Right ventricle myocardium superior (tissue), 1 donor: ENCODE measurements at places on chromosomes 13 and 19.
A peak's percentile ranks its signal among the peaks of the same experiment; 100 is the strongest.

- no peak for DNase-seq
Observed at GRCh38 chr19:12672744-12673143, 6.1 kb downstream of the WDR83 start.

- DNase-seq: no peak
Observed at GRCh38 chr13:63449550-63449949, 2033.9 kb upstream of the PCDH20 start.

DNA sequence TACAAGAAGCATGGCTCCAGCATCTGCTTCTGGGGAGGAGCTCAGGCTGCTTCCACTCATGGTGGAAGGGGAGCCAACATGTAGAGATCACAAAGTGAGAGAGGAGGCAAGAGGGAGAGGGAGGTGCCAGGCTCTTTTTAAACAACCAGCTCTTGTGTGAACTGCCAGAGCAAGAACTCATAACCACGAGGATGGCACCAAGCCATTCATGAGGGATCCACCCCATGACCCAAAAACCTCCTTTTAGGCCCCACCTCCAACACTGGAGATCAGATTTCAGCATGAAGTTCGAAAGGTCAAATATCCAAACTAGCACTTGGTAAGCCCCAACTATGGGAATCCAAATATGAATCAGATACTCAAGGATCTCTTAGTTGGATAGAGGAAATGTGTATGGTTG, 131.2 kb downstream of the RXFP2 start:
- no peak for DNase-seq

DNA sequence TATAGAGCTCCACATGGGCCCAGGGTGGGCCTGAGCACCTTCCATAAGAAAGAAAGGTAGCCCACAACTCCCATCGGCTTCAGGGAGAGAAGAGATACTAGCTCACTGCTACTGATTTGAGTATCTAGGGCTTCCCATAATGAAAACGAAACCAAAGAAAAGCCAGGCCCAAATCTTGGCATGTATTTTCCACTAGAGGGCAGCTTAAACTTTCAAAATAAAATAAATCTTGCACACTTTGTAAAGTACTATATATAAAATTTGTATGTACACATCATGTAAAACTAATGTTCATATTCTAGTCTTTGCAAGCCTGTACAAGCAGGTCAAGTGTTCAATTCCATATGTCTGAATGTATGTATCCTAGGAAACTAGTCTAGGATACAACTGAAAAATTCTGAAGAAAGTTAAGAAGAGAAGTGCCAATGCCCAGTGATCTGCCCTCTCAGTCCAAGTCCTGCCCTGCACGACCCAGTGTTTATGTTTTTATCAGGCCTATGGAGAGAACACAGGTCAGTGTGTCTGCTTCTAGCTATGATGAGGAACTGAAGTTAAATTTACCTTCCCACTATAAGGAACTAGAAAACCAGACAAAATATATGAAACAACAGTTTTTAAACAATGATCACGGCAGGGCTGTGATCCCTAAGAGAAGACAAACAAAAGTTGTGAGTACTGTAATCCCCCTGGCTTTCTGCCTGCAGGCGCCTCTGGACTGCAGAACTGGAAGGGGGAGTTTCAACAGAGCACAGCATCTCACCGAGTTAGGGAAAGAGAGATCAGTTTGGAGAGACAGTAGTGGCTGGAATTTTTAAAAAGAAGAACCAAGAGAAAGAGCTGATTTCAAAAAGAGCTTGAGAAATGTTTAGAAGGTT, 475.7 kb downstream of the UQCRFS1 start:
- DNase-seq: no peak

GRCh38 chr13:112842931-112843391, 126.1 kb upstream of the MCF2L start:
- no peak for DNase-seq

GRCh38 chr19:56309511-56310185, 5.0 kb downstream of the ZSCAN5A start:
- DNase-seq: peak; percentile 70

GRCh38 chr13:67437244-67437643, 207.1 kb upstream of the PCDH9 start:
- no peak for DNase-seq

DNA sequence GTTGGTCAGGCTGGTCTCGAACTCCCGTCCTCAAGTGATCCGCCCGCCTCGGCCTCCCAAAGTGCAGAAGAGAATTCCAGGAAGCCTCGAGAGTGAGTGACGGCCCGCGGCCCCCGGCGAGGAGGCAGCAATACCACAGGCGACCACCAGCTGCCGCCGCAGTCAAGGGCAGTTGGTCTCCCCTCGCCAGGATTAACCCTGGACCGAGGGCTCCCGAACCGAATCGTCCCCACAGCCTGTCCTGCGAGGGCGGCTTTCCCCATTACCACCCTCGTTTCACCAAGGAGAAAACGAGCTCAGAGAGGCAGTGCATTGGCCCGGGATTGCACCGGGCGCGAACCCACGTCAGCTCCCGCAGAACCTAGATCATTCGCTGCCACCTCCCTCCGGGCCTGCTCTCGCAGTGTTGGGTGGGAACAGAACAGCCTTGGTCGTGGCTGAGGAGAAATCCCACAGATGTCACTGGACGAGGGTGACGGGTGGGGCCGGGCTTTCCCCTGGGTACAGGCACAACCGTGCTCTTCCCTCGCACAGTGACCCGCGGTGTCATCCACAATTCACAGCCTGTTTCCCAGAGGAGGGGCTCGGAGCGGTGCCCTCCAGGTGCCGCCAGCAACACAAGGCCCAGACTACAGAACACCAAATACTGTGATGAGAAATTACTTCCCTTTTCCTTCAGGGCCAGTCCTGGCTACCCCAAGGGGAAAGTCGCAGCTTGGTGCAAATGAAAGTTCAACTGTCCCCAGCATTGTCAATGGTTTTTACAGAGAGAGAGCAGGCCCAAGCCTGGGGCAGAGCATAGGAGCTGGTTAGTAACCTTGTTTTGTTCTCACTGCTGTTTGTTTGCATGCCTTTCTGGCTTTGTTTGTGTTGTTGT, 24.8 kb downstream of the C2CD4C start:
- no peak for DNase-seq

DNA sequence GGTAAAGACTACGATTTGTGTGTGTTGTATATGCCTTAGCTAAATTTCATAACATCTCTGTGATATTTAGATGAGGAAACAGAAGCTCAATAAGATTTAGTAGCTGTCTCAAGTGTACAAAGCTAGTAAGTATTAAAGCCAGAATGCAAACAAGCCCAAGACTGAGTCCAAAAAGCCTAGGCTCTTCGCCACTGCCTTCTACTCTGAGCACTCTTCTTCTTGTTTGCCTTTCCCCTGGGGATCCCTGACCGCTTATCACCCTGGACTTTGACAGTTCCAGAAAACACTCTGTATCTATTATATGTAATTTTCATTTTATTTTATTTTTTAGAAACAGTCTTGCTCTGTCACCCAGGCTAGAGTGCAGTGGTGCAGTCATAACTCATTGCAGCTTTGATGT, 5.8 kb downstream of the TM9SF2 start:
- DNase-seq: no peak

DNA sequence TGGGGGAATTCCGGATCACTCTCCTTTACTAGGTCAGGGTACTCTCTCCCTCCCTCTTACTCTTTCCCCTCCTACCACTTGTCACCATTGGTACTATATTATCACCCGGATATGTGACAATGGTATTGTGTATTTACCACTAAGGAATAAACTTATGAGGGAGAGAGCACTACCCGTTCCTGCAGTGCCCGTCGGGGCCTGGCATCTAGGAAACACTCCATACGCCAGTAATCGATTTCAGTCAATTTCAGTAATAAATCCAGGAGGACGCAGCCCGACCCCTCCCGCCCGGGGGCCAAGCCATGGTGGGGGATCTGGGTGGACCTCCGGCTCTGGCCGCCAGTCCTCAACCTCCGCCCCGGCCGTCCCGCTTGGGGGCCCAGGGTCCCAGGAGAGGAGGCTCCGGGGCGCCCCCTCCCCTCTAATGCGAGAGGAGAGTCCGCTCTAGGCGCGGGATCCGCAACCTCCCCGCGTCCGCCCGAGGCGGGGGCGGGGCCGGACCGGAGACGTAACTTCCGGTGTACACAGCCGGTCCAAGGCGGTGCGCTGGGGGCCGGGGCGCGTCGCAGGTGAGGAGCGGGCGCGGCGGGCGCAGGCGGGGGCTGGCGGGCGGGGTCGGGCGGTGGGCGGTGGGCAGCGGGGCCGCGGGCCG, at the start of gene GARRE1:
Gene GARRE1 (plus strand): TSS at position 509 of the 652 bp plus-strand sequence. CDS start 45,920 bp downstream, outside the sequence.
- peak; percentile 91 for DNase-seq

DNA sequence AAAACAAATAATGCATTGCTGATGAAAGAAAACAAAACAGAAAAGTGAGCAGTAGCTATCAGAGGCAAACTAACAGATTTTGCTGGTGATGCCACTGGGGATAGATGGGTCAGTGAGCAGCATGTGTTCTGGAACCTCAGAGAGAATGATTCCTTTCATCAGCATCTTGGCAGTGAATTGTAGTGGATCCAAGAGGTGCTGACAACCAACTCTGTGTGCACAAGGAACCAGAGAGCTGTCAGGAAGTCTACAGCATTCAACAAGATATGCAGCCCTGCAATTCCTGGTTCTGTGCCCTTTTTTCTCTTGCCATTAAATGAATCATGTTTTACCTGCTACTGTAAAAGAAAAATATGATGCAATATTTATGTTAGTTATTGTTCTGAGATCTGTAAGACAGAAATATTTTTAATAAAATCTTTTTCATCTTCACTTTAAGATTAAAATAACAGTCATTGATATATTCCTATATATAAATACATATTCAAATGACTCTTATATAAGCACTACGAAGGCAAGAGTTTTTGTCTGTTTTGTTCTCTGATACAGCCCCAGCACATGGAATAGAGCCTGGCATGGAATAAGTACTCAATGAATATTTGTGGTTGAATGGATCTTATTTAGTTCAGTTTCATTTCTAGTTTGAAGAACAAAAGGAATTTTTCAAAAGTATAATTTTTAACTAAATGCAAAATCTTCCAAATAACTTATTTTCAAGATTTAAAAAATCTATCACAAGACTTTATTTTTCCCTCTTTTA, 80.8 kb downstream of the FREM2 start:
- DNase-seq: no peak

DNA sequence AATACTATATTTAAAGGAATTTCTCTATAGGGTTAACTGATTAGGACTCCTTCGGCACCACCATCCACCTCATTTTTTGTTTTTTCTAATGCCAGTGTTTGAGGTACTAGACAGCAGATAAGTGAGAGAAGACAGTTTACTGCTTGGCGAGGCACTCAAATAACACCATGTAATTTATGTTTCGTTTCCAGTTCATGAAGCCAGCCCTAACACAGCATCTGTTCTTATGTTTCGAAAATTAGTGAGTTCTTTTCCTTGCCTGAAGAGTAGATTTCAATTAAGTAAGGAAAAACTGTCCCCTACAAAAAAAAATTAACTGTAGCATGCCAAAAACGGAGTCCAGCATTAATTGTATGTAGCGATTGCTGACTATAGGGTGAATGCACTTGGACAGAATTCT, 409.1 kb downstream of the TBC1D4 start:
- DNase-seq: no peak

GRCh38 chr19:3692141-3693024, 7.9 kb downstream of the PIP5K1C start:
- DNase-seq: no peak

GRCh38 chr13:107238262-107238981, 670.5 kb upstream of the ARGLU1 start:
- DNase-seq: no peak

DNA sequence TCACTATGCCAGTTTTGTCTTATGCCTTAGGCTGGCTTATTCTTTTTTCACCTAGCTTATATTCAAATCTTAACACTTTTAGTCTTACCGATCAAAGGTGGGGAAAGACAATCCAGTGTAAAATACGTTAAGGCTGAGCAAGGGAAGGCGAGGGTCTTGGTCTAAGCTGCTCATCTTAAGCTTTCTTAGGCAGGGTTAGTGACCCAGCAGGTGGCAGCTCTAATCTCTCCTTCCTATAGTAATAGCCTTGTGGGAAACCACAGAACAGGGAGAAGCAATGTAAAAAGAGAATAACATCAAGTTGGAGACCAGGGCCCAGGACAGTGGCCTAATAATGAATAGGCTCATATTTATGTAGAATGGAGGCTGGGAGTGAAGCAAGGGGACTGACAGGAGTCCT, 45.9 kb downstream of the COG3 start:
- no peak for DNase-seq

DNA sequence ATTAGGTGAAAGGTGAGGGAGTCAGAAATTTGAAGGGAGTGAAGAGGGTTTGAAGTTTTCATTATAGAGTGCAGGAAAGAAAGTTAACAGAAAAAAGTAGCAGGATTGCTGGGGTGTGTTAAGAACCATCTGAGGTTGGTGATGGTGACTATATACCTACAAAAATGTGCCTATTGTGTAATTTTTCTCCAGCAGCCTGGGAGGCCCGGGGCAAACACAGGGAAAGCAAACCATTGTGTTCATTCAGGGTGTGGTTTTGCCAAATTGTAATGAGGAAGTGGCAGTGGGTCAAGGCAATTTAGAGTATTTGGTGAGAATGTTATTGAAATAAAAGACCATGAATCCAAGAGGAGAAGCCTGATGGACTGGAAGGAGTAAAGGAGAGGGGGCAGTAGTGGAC, 8.2 kb upstream of the SUCLA2 start:
- no peak for DNase-seq

DNA sequence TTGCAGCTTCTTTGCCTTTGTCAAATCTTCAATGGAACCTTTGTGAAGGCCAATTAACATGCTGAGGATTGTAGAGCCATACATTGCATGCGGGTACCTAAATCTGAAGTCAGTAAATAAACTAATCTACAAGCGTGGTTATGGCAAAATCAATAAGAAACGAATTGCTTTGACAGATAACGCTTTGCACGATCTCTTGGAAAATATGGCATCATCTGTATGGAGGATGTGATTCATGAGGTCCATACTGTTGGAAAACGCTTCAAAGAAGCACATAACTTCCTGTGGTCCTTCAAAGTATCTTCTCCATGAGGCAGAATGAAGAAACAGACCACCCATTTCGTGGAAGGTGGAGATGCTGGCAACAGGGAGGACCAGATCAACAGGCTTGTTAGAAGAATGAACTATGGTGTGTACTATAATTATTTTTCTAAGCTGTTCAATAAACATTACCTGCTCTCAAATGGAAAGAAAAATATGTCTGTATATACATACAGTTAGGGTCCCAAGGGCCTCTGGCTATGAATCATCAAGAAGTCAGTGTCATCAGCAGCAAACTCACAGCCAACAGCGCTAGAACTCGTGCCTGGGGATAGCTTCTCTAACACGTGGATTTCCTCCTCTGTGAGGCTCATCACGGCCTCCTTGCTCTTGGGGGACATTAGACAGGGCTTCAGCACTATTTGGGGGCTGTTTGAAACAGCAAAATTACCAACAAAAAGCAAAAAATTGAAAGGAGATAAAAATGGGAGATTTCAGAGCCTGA, 2.9 kb upstream of the CD70 start:
- DNase-seq: no peak

DNA sequence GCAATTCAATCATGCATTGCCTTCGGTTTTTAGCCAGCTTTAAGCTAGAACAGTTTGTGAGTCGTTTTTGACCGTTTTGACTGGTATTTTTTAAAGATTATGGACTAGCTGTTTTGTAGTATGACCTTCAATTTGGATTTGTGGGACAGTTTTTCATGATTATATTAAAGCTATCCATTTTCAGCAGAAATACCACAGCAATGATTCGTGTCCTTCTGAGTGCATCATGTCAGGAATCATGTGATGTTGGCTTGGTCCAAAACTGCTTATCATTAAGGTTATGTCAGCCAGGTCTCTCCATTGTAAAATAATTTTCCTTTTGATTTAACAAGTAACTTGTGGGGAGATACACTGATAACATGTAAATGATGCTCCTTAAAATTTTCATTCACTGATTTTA, 229.0 kb downstream of the POSTN start:
- no peak for DNase-seq

GRCh38 chr13:32225481-32225931, 89.7 kb downstream of the ZAR1L start:
- no peak for DNase-seq
